ENCODE measurements at places on chromosomes 5 and 9.

- DNase-seq, result no peak
Observed at GRCh38 chr9:32590898-32591297, 17.9 kb upstream of the NDUFB6 start.

DNA sequence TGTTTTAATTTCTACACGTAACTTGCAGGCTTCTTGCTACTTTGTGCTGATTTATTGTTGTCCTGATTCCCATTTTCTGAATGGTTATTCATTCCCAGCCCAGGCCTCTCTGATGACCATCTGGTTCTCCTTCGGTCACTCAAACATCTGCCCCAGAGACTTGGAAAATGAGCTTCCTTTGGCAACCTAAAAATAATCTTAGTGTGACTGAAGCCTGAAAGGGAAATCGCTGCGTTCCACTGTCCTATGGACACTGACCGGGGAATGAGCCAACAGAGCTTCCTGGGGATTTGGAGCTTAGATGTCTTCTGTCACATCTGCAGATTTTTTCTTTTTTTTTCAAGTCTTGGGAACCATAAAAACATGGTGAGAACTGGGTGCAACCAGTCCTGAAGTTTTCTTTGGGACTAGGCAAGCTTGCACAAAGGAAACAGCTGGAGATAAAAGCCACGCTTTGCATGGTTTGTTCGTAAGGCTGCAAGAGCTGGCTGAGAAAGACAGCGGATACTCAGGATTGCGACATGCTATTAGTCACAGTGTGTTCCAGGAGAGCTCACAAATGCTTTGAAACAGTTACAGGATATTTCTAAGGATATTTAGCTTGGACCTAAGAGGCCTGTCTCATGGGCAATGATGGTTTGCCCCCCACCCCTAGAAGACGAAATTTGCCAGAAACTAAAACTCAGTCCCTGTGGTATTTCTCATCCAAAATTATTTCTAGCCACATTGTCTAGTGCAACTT lies 146.2 kb downstream of the GOLPH3 start:
- DNase-seq, result no peak

GRCh38 chr9:134887219-134887618 lies 6.6 kb downstream of the FCN2 start:
- no peak for DNase-seq

DNA sequence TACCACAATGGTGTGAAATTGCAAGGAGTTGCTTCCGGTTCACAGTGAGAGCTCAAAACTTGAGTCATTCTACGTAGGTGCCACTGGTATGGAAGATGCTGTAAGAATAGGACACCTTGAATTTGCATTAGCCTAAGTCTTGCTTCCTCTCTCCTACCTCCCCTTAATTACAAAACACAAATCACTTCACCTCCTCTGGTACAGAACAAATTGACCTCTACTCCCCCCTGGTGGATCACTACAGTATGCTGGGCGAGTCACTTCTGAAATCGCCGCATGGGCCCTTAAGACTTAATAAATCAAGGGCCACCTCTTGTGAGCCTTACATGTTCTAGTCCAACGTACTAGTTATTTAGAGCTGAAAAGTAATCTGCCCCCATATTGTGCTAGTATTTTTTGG lies 145.3 kb upstream of the SMARCA2 start:
- DNase-seq, result no peak

GRCh38 chr5:151095341-151096000 lies 14.6 kb upstream of the TNIP1 start:
- DNase-seq, result no peak

DNA sequence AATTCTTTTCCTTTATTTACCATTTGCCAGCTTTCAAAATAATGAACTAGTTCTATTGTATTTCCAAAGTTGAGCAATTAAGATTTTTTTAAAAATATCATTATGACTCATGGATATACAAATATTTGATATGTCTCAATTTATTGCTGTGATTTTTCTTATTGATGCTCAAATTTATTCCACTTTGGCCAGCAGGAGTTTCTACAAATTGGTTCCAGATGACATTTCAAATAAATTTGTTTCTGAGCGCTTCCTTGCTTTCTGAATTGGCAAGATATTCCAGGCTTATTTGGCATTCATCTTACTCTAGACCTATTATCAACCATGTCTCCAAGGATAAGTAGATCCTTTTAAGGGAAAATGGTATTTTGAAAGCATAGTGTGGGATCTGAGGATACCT lies 58.5 kb upstream of the TJP2 start:
- no peak for DNase-seq

- no peak for DNase-seq
Observed at GRCh38 chr9:133878402-133878801, 113.7 kb downstream of the VAV2 start.

DNA sequence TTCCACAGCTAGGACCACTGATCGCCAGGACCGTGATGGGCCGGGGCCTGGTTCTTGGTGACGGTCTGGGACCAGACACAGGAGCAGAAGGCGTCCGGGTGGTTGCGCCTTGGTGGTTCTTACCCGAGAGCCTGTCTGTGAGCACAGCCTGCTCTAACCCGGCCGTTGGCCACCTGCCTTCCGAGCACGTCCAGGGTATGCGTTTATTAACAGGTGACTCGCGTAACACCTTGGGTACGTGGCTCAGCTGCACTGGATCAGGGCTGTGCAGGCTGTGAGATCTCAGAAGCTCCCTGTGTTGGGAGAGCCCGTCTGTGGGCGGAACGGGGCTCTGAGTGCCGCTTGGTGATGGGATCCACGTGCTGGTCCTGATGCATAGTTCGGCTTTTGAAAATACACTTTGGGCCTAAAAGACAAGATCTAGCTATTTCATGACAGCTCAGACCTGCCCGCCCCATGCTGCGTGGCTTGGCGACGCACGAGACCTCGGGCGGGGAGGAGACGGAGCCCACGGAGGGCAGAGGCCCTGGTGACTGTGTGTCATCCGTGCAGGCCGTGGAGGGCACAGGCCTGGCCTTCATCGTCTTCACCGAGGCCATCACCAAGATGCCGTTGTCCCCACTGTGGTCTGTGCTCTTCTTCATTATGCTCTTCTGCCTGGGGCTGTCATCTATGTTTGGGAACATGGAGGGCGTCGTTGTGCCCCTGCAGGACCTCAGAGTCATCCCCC lies 6.7 kb upstream of the SLC6A18 start:
- no peak for DNase-seq

- no peak for DNase-seq
Observed at GRCh38 chr9:124757616-124758015, 13.5 kb downstream of the NR6A1 start.

DNA sequence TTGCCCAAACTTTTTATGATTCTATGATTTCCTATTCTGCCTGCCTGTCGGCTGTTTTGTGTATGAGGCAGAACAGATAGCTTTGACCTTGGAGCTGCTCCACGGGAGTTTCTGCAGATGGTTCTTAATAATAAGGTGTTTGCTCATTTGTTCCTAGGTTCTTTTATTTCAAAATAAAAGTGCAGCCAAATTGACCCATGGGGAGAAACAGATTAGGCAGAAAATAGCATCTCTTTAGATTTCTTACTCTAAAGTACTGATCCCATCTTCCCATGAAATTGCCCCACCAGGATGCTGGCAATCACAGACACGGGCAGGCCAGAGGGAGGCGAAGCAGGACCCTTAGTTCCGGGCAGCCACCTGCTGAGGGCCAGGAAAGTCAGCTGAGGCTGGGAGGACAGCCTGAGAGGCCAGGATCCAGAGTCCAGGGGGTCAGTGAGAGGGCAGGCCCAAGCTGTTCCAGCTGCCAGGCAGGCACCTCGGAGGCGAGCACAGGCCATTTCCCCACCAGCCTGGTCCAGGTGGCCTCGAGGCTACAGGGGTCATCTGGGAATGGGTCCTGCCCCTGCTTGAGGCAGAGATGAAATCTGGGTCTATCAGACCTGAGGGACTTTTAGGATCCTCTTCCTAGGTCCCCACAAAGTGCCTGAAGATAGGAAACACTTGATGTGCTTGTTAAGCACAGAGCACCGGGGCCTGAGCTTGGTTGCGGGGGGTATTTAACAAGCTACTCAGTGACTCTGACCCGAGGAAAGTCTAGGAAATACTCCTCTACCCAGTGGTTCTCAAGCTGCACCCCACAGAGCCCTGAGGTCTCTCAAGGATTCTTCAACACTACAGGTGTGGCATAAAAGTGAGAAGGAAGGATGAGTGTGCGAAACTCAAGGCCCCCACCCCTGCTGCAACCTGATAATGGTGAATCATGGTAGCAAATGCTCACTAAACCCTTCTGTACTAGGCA lies 145.4 kb downstream of the CMYA5 start:
- no peak for DNase-seq

DNA sequence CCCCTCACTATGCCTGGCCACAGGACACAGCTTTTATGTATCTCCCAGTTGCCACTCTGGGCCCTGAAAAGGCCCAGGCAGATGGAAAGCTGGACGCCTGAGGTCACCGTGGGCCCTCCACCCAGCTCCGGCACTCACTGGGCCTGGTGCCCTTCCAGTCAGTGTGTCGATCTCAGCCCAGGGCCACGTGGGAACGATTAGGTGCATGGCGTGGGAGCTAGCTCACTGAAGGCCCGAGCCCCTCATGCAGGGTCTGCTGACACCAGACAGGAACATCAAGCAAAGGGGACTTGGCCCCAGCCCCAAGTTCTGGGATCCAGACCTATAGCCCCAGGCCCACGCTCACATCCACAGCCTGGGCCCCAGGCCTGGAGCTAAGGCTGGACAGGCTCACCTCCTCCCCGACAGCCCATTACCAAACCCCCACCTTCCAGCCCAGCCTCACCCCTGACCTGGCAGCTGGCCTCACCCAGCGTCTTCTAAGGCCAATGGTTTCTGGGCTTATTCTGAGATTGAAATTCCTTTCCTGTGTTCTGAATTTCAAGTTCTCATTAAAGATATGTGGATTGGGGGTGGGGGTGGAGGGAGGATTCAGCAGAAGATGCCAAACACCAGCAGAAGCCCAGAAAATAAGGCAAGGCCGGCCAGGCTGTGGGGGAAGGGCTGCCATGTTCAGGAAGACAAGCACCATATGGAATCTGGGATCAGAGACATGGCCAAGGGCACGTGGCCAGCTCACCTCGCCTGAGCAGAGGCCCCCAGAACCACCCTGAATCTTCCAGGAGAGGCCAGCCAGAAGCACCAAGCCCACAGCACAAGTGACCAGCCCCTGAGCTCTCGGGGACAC lies 74.5 kb downstream of the ADAMTS2 start:
- DNase-seq, result no peak

DNA sequence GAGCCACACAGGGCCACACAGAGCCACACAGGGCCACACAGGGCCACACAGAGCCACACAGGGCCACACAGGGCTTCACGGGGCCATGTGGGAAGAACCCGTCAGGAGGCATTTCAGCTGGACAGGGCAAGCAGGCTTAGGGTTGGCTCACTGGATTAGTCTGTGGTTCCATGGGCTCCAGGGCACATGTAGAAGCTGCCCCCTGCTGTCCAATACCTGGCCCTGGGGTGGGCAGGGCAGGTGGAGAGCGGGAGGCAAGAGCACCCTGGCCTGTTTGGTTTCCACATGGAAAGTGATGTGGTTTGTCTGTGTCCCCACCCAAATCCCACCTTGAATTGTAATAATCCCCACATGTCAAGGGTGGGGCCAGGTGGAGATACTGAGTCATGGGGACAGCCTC lies 16.4 kb upstream of the LPCAT1 start:
- DNase-seq, result no peak

DNA sequence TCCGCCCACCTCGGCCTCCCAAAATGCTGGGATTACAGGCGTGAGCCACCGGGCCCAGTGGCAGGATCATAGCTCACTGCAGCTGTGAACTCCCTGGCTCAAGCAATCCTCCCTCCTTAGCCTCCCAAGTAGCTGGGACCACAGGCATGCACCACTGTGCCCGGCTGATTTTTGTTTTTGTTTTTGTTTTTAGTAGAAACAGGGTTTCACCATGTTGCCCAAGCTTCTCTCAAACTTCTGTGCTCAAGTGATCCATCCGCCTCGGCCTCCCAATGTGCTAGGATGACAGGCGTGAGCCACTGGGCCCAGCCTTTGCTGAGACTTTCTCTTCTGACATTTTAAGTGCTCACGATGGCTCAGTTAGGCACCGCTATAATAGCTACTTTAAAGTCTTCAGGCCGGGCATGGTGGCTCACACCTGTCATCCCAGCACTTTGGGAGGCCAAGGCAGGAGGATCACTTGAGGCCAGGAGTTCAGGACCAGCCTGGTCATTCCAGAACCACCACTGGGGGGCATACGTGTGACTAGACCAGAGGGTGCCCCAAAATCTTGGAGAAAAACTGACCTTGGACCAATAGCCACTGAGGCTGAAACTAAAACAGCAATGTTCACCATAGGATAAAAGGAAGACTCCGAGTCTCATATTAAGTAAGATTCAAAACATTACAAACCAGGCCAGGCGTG lies 3.1 kb upstream of the ENTPD8 start:
- DNase-seq, result no peak

GRCh38 chr5:124908581-124909451 lies 162.4 kb upstream of the ZNF608 start:
- DNase-seq, result peak; percentile 92

DNA sequence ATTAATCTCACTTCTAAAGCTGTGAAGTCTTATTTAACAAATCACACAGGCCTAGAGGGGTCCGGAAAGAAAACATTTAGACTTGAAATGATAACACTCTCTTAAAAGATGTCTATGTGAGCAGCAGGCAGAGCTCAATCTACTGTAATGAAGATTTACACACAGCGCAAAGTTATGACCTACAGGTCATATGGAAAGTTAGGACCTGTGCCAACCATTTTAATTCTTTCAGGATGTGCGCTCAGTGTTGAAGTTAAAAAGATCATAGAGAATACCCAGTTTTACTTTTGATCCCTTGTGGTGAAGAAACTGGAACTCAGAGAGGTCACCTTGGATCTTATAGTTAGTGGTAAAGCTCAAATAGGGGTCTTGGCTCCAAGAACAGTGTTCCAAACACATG lies 3.1 kb upstream of the CREBRF start:
- DNase-seq, result no peak

DNA sequence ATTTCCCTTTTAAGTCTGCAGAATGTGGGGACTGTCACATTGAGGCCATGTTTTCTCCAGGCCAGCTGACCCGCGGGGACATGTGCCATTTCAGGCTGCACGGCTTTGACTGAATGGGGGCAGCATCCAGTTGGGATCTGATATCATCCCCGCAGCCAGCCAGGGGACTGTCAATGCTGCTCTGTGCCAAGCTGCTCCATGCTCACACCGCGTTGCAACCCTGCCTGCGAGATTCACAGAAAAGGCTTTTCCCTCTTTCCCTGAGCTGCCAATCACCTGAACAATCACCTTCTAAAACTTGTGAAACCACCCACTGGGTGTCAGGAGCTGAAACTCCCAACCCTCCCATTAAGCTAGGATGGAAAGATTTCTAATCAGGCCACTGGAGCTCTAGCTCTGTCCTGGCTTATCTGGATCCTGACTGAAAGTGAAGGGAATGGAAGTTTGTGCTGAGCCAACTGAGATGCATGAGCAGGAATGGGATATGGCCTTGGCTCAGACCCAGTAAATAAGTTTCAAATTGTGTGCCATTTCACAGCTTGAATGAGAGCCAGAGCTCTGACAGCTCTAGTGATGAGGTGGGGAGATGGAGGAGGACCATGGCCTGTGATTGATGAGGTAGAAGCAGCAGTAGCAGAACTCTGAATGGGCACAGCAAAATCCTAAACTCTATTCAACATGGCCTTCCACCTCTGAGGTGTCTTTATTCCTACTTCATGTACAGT lies 34.5 kb upstream of the ZNF366 start:
- DNase-seq, result no peak

- peak; percentile 26 for DNase-seq
Observed at GRCh38 chr5:64074533-64074932, 91.1 kb upstream of the RNF180 start.
